IPS DF 19.7 (cell line): ENCODE measurements at places on chromosomes 3 and 15.

DNA sequence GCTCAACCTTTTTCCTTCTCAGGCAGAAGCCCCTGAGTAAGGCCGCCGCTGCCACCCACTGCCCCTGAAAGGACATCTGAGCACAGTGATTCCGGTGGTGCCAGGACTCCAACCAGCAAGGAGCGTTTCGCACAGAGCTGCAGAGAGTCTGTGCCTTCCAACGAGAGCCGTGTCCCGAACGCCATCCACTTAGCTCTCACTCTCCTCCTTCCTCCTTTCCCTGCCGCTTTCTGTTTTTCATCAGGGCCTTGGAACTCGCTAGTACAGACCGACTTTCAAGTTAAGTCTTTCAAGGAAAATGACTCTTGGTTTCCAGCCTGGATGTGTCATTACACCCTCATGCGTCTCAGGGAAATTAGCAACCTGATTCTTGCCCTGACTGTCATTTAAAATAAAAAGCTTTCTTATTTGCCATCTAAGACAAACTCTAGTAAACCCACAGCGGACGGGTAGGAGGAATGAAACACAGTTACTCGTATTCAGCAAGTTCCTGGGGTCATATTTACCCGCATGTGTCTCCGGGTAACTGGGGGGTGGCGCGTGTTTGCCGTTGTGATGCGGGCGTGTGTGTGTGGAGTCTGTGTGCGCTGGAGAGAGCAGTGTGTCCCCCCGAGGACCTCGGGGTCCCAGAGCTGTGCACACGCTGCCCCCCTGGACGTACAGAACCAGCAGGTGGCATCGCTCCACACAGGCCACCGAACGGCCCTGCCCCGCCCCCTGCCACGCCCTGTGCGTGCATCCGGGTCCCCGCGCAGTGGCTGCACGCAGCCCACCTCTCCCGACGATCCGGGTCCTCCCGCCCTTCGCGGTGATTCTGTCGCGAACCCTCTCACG is 30.4 kb upstream of the ALDH1A3 start:
- DNase-seq, result no peak

GRCh38 chr3:134766290-134766689 is 28.8 kb upstream of the EPHB1 start:
- DNase-seq, result no peak

- no peak for DNase-seq
Observed at GRCh38 chr15:70447521-70447920, 315.8 kb downstream of the UACA start.

- DNase-seq, result no peak
Observed at GRCh38 chr15:50075319-50075718, 43.7 kb downstream of the ATP8B4 start.

- DNase-seq, result no peak
Observed at GRCh38 chr15:71679793-71680353, 130.5 kb upstream of the NR2E3 start.

DNA sequence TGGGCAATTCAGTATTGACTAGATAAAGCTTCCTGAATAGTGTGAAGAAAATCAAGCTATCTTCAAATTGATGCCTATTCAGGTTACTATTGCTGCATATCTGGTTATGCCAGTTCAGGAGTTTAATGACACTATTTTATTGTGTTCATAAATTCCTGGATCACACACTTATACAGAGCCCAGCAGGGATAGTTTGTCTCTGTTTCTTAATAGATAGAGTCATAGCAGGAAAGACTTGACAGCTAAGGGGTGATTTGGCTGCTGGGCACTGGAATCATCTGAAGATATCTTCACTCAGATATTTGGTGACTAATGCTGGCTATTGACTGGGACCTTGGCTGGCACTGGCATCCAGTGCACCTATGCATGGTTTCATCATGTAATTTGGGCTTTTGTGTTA is 187.8 kb downstream of the PYDC2 start:
- DNase-seq, result no peak

DNA sequence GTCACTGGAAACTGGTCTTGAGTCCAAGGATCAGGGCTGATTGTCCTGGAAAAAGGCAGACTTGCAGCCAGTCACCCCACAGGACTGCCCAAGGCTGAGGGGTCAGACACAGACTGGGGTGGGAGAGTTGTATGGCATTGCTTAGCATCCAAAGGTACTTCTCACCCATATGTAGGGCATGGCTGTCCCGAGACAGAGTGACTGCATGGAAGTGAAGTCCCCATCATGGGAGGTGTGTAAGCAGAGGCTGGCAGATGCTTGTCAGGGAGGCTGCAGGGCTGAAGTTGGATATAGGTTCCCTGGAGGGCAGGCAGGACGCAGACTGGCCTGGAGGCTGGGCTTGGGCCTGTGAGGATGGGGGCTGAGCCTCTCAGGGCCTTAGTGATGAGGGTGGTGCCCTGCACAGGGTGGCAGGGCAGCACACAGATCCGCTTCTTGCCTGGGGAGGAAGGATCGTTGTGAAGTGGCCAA is 31.1 kb downstream of the PSTPIP1 start:
- DNase-seq, result no peak

- no peak for DNase-seq
Observed at GRCh38 chr15:45441686-45442085, 63.3 kb upstream of the GATM start.
